ENCODE measurements at places on chromosomes 7 and 10.

DNA sequence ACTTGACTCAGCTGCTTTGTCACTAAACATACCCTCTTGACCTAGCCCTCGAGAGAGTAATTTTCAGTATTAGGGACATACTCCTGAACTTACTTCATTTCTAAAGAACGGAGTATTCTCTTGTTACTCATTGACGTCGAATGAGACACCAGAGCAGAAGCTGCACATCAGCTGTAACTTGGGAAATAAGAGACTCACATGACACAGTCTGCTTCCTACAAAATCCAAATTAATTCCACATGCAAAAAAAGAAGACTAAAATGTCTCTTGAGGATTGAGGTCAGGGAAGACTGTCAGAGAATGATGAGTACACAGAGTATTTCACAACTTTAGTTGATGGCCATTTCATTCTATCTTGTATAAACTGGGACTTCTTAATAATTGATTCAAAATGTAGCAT is 114.7 kb upstream of the EGFR start:
- DNase-seq: no peak

GRCh38 chr7:625376-625971 is 101.0 kb upstream of the DNAAF5 start:
- no peak for DNase-seq

- peak; percentile 20 for DNase-seq
Observed at GRCh38 chr10:48306870-48307710, 613 bp downstream of the MAPK8 start.

DNA sequence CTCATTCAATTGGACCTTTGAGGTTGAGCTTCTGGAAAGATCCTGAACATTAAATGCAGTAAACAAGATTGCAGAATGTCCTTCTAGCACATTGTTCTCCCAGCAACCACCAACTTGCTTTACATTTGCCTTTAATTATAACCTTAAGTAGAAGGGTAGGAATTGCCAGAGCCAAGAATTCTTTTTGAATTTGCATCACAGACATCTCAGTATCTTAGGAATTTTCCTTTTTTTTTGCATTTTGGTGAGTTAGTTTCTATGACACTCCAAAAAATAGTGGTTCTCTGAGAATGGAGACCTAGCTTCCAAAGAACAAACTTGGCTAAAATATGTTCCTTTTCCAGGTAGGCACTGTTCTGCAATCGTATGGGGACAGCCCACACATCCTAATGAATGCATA is 456.0 kb downstream of the GATA3 start:
- no peak for DNase-seq

GRCh38 chr7:51080622-51081269 is 235.9 kb downstream of the COBL start:
- no peak for DNase-seq

GRCh38 chr10:131841661-131842139 is 59.1 kb upstream of the PPP2R2D start:
- DNase-seq: no peak

- DNase-seq: no peak
Observed at GRCh38 chr10:19247843-19248242, 199.2 kb downstream of the MALRD1 start.

DNA sequence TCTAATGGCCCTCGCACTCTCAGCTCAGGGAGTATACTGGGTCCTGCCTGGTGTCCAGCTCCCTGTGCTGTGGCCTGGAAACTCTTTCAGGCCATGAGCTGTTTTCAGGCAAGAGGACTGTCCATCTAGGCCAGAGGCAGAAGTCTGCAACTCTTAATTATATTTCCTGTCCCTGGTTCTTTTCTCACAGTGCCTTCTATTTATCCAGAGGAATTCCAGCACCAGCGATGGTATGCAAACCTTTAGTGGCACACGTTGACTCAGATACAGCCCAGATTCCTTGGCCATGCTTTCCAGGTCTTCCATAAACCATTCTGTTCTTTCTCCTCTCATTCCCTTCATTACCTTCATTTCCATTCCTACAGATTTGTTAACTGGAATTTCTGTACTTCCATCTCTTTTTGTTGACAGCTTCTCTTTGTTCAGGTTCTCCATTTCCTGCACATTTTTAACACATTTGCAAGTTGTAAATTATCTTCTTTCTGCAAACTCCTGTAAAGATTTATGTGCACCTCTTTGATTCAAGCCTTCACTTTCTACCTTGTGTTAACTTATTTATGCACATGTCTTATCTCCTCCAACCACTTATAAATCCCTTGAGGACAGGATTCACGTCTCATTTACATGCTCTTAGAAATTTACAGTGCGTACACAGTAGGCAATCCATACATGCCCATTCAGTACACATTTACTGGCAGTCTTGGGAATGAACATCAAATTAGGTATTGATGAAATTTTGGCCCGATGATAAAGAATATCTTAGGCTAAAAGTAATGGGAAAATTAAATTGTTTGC is 172.1 kb downstream of the CELF2 start:
- no peak for DNase-seq

DNA sequence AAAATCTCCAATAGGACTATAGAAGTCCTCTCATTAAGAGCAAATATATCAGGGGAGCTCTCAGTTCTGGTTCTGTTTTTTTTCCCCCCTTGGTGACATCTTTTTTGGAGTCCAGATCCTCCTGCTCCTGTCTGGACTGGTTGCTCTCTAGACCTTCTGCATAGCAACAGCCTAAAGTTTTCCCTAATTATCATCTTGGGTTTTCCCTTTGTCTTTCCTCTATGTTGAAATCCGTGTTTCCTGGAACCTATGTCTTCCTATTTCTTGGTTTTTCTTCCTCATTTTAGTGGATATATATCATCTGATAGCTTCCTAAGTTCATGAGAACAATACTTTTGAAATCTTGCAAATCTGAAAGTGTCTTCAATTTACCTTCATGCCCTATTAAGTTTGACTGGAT is 29.7 kb upstream of the MTERF1 start:
- DNase-seq: no peak

DNA sequence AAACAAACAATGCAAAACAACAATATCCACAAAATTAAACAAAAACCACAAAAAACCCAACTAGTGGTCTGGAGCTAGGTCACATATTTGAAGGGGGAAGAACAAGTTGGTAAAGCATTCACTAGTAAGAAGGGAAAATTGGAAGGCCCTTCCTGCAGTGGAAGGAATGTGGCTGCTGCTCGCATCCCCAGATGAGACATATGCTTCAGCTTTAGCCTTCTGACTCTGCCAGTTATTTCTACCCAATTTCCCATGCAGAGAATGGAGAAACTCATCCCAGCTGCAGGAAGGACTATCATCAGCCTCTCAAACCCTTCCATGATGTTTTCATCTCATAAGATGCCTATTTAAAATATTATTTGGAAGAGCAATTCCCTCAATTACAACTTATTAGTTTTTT is 176.6 kb downstream of the BMPER start:
- DNase-seq: no peak

DNA sequence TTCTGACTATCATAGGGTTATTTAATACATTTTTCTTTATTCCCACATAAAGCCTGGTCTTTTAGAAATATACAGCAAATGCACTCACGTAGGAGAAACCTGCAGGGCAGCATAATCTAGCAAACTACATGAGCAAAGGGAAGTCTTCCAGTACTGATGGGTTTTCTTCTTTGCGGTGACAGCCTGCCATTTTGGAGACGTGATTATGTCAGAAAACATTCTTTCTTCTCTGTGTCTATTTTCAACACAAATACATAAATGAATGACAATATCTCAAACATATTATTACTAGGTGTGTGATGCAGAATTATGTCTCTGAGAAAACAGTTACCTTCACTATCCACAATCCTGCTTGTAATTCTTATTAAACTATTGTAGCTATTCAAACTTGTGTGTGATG is 425.0 kb downstream of the GPAM start:
- DNase-seq: no peak

DNA sequence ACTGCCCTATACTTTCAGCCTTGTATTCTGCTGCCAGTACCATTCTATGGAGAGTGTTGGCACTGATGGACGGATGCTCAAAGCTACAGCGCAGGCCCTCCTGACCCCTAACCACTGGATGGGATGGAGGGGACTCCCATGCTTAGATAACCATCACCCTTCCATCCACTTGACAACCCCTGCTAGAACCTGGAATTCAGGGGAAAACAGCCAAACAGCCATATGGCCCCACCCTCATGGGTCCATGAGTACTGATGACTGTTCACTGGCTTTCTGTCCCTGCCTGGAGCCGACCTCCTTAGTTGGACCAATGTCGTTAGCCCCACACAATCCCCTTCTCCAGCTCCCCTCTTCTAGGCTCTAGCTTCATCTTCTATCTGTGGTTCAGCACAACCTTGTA is 16.2 kb downstream of the DUSP5 start:
- no peak for DNase-seq

DNA sequence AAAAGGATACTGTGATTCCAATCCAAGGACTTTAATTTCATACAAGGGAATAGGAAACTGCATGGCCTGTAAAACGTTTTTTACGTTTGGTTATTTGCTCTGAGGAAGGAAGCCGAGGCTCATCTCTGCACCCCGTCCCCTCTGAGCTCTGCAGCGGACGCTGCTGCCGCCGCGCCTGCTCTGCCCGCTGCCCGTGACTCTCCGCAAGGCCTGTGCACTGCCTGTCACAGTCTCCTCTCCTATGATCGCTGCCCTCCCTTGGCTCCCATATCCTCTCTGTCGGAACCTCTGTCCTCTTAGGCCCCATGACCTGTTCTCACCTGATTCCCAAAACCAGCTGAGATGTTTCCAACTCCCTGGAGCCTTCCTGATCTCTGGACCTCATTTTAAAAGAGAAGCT is 320.3 kb upstream of the ZNF32 start:
- DNase-seq: no peak

GRCh38 chr10:76303682-76304316 is 872.4 kb downstream of the LRMDA start:
- DNase-seq: peak; percentile 71

DNA sequence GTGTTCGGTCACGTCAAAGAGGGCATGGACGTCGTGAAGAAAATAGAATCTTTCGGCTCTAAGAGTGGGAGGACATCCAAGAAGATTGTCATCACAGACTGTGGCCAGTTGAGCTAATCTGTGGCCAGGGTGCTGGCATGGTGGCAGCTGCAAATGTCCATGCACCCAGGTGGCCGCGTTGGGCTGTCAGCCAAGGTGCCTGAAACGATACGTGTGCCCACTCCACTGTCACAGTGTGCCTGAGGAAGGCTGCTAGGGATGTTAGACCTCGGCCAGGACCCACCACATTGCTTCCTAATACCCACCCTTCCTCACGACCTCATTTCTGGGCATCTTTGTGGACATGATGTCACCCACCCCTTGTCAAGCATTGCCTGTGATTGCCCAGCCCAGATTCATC is 6.5 kb downstream of the PPIF start:
- DNase-seq: no peak

- no peak for DNase-seq
Observed at GRCh38 chr7:37987732-37988131, 67.3 kb downstream of the EPDR1 start.

DNA sequence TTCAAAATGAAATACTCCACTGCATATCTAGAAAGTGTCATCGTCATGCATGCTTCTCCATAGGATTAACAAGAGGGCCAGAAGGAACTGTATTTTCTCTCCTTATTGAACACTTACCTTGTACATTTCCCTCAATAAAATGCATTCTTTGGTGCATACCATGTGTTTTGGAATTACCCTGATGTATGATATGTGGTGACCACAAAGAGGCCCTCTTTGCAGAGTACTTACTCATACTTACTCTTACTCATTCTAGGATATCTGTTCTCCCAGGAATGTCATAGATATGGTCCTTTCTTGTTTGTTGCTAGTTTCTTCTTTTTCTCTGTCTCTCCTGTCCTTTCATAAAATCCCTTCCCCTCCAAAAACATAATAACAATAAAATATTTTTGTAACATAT is 1087.1 kb upstream of the POT1 start:
- no peak for DNase-seq

DNA sequence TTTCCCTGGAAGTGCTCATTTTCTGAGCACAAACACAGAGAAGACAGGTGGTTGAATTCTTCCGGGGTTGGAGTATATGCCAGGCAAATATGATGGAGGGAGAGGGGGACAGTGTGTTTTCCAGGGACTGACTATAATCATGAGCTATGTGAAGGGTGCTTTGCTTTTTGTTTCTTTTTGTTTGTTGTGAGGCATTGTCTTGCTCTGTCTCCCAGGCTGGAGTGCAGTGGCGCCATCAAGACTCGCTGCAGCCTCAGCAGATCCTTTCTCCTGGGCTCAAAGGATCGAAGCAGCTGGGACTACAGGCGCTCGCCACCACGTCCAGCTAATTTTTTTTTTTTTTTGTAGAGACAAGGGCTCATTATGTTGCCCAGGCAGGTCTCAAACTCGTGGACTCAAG is 47.3 kb upstream of the CPN1 start:
- no peak for DNase-seq

GRCh38 chr7:13770305-13770704 is 219.2 kb downstream of the ETV1 start:
- DNase-seq: no peak

- DNase-seq: no peak
Observed at GRCh38 chr10:132197271-132198067, 10.7 kb downstream of the DPYSL4 start.

DNA sequence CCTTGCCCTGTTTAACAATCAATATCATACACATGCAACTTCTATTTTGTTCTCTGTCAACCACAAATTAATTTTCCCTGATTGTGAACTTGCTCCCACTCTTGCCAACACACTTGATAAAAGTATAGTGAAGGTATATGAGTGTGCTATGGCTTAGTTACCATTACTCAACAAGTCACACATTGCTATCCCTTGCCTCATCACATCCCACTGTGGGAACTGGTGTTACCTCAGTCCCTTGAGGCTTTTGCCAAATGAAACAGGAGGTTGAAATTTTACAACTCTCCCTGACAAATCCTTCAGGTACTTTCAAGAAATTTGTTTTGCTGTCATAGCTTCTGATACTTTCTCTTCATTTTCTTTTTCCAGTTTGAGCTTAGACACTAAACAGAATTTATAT is 472.5 kb upstream of the SEMA3D start:
- no peak for DNase-seq

DNA sequence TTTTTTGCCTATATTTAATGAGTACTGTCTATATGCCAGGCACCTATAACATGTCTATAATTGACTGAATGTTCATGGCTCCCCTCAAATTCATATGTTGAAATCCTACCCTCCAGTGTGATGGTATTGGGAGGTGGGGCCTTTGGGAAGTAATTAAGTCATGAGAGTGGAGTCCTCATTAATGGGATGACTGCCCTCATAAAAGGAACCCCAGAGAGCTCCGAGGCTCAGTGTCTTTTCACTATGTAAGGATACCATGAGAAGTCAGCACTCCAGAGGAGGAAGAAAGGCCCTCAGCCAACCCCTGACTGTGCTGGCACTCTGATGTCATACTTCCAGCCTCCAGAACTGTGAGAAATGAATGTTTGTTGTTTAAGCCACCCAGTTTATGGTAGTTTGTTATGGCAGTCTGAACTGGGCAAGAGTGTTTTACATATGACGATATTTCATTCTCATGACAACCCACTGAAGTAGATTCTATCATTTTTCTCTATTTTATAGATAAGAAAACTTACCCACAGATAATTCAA is 61.1 kb upstream of the PCGF5 start:
- no peak for DNase-seq

- DNase-seq: no peak
Observed at GRCh38 chr7:142111499-142111898, at the start of gene MGAM2. TSS of gene MGAM2 (plus strand) at chr7:142111718. CDS start at chr7:142116874, 5,156 bp downstream.

GRCh38 chr7:137462074-137462715 is 118.7 kb upstream of the PTN start:
- DNase-seq: no peak
